ENCODE measurements at places on chromosomes 12 and 14. TPM values are rescaled to one million over a fixed set of nuclear protein-coding genes. Genes with fewer than 3 reads are reported as not detected.

The KRT3 gene
- total RNA-seq: not detected

The CLEC4E gene
- not detected for total RNA-seq

The LALBA gene
- not detected for total RNA-seq

The TMPRSS12 gene
- total RNA-seq: not detected

The ABHD4 gene
- total RNA-seq: 3.7 TPM

The PHETA1 gene
- 2.6 TPM for total RNA-seq

The SIX4 gene
- 11.0 TPM for total RNA-seq

The FMNL3 gene
- total RNA-seq: 19.3 TPM

The SIX1 gene
- 45.4 TPM for total RNA-seq

The KRT85 gene
- total RNA-seq: 0.52 TPM

The SCN8A gene
- 0.52 TPM for total RNA-seq

The SLC15A4 gene
- 35.0 TPM for total RNA-seq

The TCL1B gene
- total RNA-seq: 1.0 TPM

The CCDC197 gene
- not detected for total RNA-seq

The NEUROD4 gene
- not detected for total RNA-seq

The GLI1 gene
- total RNA-seq: 5.2 TPM

The BMP4 gene
- 5.2 TPM for total RNA-seq

The ALX1 gene
- 0.52 TPM for total RNA-seq

The EPS8 gene
- 27.7 TPM for total RNA-seq

The KRT6C gene
- total RNA-seq: not detected

The P2RX2 gene
- not detected for total RNA-seq

The ERGIC2 gene
- 19.8 TPM for total RNA-seq
